ENCODE measurements at places on chromosomes 2 and 18.

- no peak for DNase-seq
Observed at GRCh38 chr2:212791569-212791968, 253.0 kb upstream of the ERBB4 start.

DNA sequence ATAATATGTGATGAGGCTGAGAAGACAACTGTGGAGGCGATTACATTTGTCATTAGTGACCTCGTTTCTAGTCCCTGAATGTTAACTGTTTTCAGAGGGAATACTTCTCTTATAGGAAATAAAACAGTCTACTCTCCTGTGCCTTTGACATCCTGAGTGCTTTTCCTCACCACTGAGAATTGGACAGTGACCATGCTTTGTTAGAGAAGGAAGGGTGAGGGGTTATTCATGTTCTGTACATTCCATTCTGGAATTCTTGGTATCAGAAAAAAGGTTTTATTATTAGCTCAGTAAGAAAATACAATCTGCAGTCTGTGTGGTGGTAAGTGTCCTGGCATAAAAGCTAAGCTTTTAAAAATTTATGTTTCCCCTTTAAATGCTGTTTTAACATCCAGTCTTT is 58.8 kb downstream of the PARD3B start:
- DNase-seq: peak; percentile 11

DNA sequence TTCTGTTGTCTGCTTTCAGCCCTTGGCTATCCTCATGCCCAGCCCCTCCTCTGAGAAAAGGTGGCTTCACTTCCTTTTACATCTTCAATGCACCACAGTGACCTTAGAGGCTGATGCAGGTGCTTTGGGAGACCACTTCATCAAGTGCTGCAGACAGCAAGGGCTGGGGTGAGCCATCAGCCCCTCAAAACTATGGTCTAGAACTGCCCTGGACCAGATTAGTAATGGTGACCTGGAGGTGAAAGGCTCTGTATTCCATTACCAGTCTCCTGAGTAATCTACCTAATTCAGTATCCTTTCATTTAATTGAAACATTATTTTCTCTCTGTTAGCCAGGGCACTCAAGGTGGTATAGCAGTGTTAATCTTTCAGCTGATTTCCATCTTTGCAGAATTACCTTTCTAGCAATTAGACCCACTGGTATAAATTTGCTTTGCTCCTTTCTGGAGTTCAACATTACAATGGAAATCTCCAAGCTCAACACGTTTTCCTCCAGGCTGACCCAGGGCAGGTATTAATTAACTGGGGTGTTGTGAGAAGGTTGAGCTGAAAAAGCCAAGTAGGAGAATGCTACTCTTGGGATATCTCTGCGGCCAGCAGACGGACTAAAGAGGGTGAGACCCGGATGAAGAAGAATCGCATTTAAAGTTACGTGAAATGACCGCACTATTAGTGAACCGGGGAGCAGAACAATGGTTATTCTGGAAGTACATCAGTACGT is 469.0 kb downstream of the MEIS1 start:
- no peak for DNase-seq

DNA sequence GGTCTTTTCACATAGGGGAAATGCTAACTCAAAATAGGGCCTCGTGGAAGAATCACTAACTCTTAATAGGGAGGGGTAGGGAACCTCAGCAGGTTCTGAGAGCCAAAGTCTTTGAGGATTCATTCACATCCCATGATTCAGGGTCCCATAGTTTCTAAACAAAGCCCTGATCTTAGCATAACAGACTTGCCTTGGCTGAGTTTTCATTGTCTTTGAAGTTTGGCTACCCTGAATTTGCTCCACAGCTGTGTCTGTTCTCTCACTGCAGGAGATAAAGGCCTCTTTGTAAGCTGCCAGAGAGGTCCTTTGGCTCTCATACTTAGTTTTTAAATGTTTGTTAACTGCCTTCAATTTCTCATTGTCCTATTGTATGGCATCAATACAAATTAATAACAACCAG is 54.5 kb downstream of the ZDBF2 start:
- DNase-seq: no peak

Measured in brain microvascular endothelial cell (primary cell).